Ascending aorta (tissue), 2 donors: ENCODE measurements at places on chromosomes 7 and 10. TPM values are rescaled to one million over a fixed set of nuclear protein-coding genes. Genes with fewer than 3 reads are reported as not detected.

ANKRD22 gene
- total RNA-seq: not detected

FAM180A gene
- 121 TPM for total RNA-seq

PMS2 gene
- 13.2 TPM for total RNA-seq

MYOF gene
- 68.2 TPM for total RNA-seq

CPA5 gene
- not detected for total RNA-seq

DNA sequence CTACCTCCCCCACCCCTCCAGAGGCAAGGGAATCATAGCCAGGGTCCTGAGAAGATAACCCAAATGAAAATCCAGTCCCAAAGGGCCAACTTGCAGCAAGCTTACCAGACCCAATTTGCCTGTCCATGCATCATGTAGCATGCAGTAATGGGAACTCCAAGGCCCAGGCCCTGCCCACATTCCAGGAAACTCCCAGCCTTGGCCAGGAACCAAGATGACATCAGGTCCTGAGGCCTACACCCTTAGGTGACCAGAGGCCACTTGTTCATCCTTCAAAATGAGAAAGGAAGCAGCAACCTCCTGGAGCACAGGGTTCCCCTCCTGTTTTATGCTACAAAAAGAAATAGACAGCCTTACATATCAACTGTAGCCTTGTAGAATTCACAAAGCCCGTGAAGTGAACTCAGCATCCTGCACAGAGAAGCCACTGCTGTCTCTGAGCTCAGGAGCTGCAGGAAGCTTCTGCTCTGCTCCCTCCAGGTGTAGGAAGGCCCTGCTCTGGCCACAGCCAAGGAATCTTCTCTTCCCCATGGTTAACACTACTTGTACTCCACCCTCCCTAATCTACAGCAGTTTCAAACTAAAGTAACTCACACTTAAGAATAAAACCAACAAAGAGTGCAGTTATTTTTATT, 30.3 kb upstream of the GRB10 start:
- peak; percentile 84 for DNase-seq

GRCh38 chr7:83248000-83248399, 85.3 kb upstream of the PCLO start:
- no peak for DNase-seq

- no peak for DNase-seq
Measured at GRCh38 chr10:109926825-109927224, 3.5 kb upstream of the XPNPEP1 start.

GRCh38 chr7:79520543-79520942, 67.1 kb upstream of the MAGI2 start:
- DNase-seq: no peak

GRCh38 chr10:615583-616152, 73.8 kb downstream of the DIP2C start:
- no peak for DNase-seq

GRCh38 chr10:76428551-76429367, 997.3 kb downstream of the LRMDA start:
- DNase-seq: no peak

- no peak for DNase-seq
Measured at GRCh38 chr10:60803433-60803832, 25.2 kb downstream of the CDK1 start.

- DNase-seq: no peak
Measured at GRCh38 chr7:110105840-110106239, 985.1 kb upstream of the LRRN3 start.

DNA sequence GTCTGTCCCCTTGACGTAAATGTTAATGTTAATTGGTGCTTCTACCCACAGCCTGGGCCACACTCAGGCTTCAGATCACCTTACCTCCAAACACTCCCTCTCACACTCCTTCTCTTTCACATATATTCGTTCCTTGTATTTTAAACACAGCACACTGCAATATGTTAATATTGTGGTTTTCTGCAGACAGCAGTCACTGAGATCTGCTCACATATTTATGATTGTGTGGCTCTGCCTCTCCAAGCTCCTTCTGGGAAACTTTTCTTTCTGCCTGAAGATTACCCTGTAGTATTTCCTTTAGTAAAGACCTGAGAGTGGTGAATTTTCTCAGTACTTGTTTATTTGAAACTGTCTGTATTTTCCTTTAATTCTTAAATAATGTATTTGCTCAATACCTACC, 104.7 kb downstream of the VWC2 start:
- DNase-seq: no peak

GRCh38 chr10:100819424-100819823, 74.0 kb downstream of the PAX2 start:
- DNase-seq: no peak

DNA sequence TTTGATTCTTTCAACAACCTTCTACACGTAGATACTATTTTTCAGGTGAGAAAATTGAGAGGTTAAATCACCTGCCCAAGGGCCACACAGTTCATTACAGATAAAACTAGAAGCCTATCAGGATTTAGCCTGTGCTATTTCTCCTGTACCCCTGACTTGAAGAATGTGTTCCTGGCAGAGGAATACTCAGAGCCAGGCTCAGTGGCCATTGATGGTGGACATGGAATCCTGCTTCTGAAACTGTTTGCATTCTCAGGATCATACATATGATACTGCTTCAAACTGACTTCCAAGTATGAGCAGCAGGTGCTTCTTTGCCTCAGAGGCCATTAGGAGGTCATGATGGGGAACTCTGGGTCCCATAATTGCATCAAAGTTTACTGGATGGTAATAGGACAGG, 348.6 kb downstream of the ADRA2A start:
- DNase-seq: no peak

DNA sequence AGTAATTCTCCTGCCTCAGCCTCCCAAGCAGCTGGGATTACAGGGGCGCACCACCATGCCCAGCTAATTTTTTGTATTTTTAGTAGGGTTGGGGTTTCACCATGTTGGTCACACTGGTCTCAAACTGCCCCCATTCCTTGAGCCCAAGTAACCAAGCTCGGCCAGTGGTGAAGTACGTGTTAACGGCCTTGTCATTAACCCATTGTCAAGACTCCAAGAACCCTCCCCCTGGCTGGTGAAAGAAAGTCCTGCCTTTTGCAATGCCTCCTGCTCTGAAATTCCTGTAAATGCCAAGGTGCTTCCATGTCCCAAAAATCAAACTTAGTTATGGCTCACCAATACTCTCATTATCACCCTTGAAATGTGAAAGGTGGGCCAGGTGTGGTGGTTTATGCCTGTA, 18.8 kb upstream of the SEPHS1 start:
- no peak for DNase-seq

DNA sequence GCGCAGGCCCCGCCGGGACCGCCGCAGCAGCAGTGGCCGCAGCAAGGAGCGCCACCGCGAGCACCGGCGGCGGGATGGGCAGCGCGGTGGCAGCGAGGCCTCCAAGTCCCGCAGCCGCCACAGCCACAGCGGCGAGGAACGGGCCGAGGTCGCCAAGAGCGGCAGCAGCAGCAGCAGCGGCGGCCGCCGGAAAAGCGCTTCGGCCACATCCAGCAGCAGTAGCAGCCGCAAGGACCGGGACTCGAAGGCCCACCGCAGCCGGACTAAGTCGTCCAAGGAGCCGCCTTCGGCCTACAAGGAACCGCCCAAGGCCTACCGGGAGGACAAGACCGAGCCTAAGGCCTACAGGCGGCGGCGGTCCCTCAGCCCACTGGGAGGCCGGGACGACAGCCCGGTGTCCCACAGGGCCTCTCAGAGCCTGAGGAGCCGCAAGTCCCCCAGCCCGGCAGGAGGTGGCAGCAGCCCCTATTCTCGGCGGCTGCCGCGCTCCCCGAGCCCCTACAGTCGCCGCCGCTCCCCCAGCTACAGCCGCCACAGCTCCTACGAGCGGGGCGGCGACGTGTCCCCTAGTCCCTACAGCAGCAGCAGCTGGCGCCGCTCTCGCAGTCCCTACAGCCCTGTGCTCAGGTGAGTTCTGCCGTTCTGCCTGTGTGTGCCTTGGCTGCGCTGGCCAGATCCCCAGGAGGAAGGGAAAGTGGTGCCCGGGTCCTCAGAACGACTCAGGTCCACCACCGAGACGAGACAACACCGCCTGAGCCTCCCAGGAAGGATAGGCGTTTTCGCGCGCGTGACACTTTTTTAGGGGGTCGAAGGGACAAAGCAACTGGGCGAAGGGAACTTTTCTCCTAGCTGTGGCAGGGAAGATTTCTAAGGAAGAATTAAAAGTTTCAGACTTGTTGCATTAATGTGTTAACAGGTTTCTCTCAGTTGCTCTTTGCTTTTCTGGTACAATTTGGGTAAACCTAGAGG, 1.5 kb downstream of the CDK13 start:
- DNase-seq: no peak

DNA sequence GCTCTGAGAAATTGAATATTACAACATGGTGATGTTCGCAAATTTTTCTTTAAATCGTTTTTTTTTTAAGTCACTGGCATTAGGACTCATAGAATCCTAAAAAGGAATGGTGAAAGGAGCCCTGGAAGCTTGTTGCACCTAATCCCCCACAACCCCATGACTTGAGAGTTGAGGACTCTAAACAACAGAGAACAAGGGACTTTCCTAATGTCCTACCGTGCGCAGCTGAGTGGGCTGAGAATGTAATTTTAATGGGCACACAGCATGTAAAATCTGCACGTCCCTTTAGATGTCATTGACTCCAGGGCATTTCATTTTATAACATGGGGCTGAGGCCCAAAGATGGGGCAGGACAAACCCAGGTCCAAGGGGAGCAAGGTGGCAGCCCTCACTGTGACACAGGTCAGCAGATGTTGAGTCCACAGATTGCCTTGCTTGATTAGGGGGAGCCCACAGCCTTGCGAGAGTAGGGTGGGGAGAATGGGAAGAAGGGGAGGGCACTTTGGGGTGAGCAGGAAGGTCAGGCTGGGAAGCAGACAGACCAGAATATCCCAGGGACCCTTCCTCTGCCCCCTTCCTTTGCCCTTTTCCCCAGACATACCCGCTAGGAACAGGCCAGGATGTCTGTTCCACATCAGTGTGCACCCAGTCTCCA, 208.4 kb upstream of the ZMIZ1 start:
- no peak for DNase-seq
